Stimulated activated CD8-positive, alpha-beta memory T cell treated with anti-CD3 and anti-CD28 coated beads, Interleukin-4, amount 100 ng/mL, for 1 hour (primary cell): ENCODE measurements at places on chromosomes 2 and 18.

DNA sequence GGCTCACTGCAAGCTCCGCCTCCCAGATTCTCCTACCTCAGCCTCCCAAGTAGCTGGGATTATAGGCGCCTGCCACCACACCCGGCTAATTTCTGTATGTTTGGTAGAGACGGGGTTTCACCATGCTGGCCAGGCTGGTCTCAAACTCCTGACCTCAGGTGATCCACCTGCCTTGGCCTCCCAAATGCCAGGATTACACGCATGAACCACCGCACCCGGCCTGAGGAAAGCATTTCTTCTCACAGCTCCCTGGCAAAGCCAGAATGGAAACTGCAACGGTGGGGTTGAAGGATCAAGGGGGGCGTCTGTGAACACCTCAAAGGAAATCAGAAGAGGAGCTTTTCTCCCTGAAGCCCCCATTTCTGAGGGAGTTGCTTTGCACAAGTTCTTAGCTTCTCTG is 11.2 kb upstream of the TEX51 start:
- DNase-seq, result no peak

DNA sequence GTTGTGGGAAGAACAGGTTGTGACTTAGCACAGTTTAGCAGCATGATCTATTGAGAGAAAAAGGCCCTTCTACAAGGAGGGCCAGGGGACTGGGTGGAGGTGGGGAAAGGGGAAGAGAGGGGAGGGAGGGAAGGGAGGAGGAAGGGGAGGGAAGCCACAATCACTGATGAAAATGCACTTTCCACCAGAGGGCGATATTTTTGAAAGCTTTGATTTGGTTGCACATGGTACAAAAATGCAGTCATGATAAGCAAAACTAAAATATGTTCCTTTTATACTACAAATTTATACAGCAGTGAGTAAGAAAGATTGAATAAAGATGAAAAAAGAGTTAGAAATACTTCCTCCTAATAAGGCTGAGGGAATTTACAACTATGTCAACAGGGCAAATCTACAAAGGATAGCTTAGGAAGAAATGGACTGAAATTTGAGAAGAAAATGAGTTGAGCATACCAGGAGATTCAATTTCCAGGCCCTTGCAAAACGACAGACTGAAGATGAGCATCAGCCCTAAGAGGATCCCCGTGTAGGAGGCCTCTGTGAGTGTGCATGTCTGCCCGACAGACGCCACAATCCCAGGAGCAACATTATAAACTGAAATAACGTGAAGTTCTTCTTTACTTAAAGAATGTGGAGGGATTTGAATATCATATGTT is 17.2 kb downstream of the SH3YL1 start:
- DNase-seq, result no peak

DNA sequence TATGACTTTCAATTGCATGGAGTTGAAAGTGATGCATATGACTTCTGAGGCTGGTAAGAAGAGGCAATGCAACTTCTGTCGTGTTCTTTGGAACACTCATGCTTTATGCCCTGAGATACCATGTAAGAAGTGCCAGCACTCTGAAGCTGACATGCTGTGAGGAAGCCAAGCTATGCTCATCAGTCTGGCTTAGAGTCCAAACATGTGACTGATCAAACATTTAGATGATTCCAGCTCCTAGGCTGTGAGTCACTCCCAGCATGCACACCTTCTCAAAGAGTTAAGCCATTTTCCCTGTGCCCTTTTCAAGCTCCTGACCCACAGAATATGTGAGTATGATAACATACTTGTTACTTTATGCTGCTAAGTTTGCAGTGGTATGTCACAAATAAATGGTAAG is 15.8 kb upstream of the VRK2 start:
- no peak for DNase-seq

DNA sequence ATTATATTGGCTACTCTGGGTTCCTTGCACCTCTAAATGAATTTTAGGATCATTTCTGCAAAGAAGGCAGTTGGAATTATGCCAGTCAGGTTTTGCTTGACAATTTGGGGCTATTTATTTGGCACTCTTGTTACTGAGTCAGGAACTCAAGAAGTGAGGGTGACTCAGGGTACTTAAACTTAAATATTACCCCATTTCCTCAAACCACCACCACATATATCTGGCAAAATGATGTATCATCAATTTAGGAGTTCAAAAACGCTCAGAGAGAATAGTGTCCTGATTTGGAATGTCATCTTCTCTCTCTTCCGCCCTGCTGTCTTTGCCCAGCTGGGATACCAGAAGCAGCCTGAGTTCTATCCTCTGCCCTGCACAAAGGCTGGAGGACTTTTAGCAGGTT is 2.4 kb upstream of the THNSL2 start:
- no peak for DNase-seq

DNA sequence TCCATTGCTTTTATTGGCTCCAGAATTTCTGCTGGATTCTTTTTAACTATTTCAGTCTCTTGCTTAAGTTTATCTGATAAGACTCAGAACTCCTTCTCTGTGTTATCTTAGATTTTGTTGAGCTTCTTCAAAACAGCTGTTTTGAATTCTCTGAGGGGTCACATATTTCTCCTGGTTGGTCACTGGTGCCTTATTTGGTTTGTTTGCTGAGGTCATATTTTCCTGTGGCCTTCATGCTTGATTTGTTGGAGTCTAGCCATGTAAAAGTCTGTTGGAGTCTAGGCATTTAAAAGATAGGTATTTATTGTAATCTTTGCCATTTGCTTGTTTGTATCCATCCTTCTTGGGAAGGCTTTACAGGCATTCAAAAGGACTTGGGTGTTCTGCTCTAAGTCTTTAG is 398.7 kb downstream of the DSEL start:
- no peak for DNase-seq

- no peak for DNase-seq
These were observed 94.3 kb downstream of the DGKD start for GRCh38 chr2:233448575-233448974.

- no peak for DNase-seq
These were observed at the start of gene LYPD6 for GRCh38 chr2:149330127-149331022. Gene LYPD6 (plus strand): TSS chr2:149330587. CDS start chr2:149437709, 107,122 bp downstream.

GRCh38 chr18:39841482-39842365 is 2113.3 kb upstream of the PIK3C3 start:
- DNase-seq, result no peak

- no peak for DNase-seq
These were observed 108.5 kb downstream of the CABLES1 start for GRCh38 chr18:23243816-23244215.

- DNase-seq, result no peak
These were observed 37.6 kb upstream of the SLC4A10 start for GRCh38 chr2:161586517-161587167.

DNA sequence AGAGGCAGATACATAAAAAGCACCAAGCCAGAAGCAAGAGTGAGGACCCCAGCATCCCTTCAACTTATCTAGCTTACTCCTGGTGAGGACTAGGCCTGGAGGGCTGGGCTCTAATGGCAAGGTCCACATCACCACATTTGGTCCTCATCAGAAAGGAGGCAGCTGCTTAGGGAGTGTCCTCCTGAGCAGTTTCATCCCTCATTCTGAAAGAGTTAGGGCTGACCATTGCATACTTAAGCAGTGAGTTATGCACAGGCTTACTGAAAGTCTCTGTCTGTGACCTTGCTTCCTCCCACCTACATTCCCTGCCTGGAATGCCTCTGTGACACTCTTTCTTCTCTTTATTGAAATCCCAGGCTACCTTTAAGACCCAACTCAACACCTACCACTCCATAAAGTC is 301.8 kb upstream of the ACVR2A start:
- DNase-seq, result no peak

GRCh38 chr2:64260093-64260803 is 116.0 kb upstream of the PELI1 start:
- DNase-seq, result no peak

GRCh38 chr2:113895301-113895700 is 5.4 kb downstream of the ACTR3 start:
- no peak for DNase-seq
